ENCODE measurements at places on chromosomes 16 and 17. TPM values are rescaled to one million over a fixed set of nuclear protein-coding genes. Genes with fewer than 3 reads are reported as not detected.

The CTRB2 gene
- total RNA-seq: not detected

- no peak overlapping the region for H3K4me3 ChIP-seq
- H3K27ac ChIP-seq: no peak overlapping the region
- H3K4me1 ChIP-seq: no peaks in the 10 kb centered on the region
- no peaks in the 10 kb centered on the region for H3K36me3 ChIP-seq
- H3K27me3 ChIP-seq: no peaks in the 10 kb centered on the region
- DNase-seq: no peak
Measured at GRCh38 chr17:78678222-78678557, 101.0 kb upstream of the DNAH17 start.

The SGCA gene
- not detected for total RNA-seq

The MSLN gene
- total RNA-seq: not detected

The NRN1L gene
- 1.0 TPM for total RNA-seq

GRCh38 chr17:7888184-7888920 is at the start of gene CHD3:
Gene CHD3, plus strand, starts transcription at chr17:7888789. Its CDS starts 212 bp downstream, at chr17:7889001.
- H3K36me3 ChIP-seq: peaks cover 8% of the 10 kb centered on the region
- H3K4me1 ChIP-seq: no peaks in the 10 kb centered on the region
- no peak within 1 kb of the TSS for H3K4me3 ChIP-seq
- DNase-seq: no peak

GRCh38 chr16:68740628-68741346 is 3.7 kb downstream of the CDH1 start:
- H3K36me3 ChIP-seq: no peaks in the 10 kb centered on the region
- no peak overlapping the region for H3K4me3 ChIP-seq
- DNase-seq: no peak
- peaks cover 40% of the 10 kb centered on the region for H3K27me3 ChIP-seq
- no peak overlapping the region for H3K27ac ChIP-seq
- peaks cover 21% of the 10 kb centered on the region for H3K4me1 ChIP-seq

DNA sequence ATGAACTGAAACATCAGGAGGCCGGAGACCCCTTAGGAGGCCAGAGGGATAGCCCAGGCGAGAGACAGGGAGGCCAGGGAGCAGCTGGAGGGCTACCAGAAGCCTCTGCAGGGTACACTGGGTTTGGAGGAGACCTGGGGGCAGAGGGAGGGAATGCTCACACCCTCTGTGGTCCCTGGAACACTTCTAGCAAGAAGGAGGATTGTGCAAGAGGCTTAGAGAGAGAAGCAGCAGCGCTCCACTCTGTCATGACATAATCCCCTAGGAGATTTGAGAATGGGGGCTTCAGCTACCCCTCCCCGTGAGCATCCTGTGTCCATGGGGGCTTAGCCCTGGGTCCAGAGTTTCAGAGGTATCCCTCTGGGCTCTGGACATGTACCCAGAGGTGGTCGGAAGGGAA is 15.8 kb downstream of the GPR142 start:
- no peak for DNase-seq
- H3K4me1 ChIP-seq: peaks cover 5% of the 10 kb centered on the region
- no peaks in the 10 kb centered on the region for H3K36me3 ChIP-seq
- no peak overlapping the region for H3K4me3 ChIP-seq
